ENCODE measurements at places on chromosomes 7 and 10. TPM values are rescaled to one million over a fixed set of nuclear protein-coding genes. Genes with fewer than 3 reads are reported as not detected.

NUTM2A gene
- total RNA-seq: 0.72 TPM

ASB15 gene
- not detected for total RNA-seq

NPFFR1 gene
- not detected for total RNA-seq

PPP1R3C gene
- total RNA-seq: 73.4 TPM

USP6NL gene
- 14.1 TPM for total RNA-seq

ASB4 gene
- total RNA-seq: not detected
